ENCODE measurements at places on chromosomes 1 and 21.

DNA sequence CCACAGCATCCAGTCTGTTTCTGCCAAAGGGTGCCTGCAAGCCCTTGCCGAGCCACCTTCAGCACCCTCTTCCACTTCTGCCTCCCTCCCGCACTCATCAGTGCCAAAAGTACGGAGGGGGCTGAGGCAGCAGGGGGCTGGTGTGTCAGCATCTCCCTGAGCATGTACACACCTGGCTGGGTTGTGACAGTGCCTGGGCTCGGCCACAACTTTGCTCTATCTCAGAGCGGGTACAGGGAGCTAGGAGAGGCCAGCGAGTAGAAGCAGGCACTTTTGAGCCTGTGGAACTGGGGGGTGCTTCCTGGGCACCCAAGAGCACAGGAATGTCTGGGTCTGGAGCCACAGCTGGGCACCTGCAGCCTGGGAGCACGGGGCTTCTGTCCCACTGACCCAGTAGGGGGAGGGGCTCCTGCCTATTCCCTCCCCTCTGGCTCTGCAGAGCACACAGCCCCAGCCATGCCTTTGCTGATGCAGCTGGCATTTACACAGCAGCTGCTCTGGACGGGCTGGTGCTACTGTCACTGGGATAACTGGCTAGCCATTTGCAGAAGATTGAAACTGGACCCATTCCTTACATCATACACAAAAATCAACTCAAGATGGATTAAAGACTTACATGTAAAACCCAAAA is 319.8 kb upstream of the RRP15 start:
- DNase-seq, result no peak

DNA sequence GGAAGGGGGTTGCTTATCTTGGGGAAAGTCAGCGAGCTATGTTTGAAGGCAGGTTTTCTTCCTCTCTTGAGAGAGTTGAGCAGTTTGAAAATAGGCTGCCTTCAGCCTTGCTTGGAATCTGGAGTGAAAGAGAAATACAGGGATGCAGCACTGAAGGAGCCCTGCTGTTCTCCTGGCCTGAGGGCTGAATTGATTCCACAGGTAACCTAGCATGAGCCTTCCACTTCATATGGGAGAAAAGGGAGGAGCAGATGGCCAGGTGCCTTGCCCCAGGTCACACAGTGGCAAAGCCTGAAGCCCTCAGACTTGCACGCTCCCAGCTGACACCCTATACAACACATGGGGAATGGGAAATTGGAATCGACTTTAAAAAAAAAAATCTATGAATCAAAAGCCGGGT is 88.0 kb upstream of the WLS start:
- no peak for DNase-seq

DNA sequence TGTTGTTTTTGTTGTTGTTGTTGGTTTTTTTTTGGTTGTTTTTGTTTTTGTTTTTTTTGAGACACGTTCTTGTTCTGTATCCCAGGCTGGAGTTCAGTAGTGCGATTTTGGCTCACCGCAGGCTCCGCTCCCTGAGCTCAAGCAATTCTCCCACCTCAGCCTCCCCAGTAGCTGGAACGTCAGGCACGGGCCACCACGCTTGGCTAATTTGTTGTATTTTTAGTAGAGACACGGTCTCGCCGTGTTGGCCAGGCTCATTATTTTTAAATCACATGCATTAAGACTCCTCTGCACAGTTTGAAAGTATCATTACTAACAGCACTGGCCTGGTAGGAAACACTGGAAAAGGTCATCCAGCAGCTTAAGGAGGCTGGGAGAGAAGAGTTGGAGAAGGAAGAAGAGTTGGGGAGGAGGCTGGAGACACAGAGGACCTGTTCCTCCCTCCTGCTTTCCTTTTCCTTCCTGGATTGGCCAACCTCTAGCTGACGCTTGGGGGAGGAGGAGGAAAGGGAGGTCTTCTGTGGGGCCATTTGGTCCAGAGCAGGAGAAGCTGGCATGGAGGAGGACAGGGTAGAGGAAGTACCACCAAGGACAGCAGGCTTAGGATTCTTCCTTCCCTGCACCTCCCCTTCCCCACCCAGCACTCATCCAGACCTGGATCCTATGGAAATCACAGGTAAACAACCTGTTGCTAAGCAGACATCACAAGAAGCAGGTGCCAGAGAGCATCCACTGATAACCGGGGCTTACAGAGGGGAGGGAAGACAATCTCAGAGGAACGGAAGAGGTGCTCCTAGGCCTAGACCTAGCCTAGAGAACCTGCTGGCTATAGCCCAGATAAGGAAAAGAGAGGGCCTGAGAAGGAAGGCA is 71.9 kb upstream of the GOLT1A start:
- DNase-seq, result no peak

- DNase-seq, result no peak
Observed at GRCh38 chr21:42688841-42689371, 35.5 kb downstream of the PDE9A start.

GRCh38 chr1:226873771-226874578 is 3.6 kb downstream of the PSEN2 start:
- DNase-seq, result no peak

DNA sequence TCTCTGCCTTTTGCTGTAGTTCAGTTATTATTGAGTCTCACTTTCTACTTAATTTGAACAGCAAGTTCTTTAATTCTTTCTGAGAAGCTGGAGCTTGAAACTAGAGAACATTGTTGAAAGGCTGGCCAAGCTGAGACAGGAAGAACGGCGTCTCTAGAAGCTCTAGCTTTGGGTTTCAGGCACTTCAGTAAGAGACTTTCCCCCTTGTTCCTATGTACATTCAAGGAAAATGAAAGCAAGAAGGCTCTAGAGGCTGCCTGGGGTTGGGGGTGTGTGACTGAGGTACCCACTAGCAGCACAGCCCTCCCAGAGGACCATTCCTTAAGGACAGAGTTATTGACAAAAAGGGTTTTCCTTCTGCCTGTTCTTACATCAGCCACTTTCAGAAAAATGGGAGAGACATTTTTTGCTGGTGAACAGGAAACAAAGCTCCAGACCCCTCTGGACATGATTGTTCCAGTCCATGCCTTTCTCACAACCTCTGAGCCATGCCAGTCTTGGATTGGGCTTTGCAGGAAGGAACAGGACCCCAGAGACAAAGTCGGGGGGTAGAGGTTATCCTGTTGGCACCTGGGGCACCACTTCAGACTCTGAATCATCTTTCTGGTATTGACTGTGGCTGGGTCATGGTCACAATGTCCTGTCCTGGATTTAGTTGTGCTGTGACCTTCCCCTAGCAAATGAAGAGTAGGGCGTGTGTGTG is 63.1 kb downstream of the LAMC2 start:
- DNase-seq, result no peak

DNA sequence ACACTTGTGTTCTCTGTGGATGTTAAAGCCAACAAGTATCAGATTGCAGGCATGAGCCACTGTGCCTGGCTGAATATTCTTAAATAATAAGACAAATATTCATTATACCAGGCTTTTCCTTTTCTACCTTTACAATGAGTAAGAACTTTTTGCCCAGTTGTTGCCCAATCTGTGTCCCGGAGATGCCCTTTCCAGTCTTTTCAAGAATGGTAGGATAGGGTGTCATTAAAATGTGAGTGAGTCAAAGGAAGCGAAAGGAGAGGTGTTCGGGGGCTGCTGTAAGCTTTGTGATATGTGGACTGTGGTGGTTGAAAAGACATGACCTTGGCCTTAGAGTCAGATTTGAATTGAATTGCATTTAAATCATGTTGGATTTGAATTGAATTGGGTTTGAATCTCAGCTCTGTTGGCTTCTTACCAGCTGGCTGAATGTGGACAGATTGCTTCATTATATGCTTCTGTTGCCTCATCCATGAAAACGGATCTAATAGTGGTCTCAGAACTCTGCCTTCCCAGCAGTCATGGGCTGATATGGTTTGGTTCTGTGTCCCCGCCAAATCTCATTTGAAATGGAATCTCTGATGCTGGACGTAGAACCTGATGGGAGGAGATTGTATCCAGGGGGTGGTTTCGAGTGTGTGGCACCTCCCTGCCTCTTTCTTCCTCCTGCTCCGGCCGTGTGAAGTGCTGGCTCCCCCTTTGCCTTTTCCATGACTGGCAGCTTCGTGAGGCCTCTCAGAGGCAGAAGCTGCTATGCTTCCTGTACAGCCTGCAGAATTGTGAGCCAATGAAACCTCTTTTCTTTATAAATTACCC is 22.7 kb upstream of the AADACL3 start:
- no peak for DNase-seq

DNA sequence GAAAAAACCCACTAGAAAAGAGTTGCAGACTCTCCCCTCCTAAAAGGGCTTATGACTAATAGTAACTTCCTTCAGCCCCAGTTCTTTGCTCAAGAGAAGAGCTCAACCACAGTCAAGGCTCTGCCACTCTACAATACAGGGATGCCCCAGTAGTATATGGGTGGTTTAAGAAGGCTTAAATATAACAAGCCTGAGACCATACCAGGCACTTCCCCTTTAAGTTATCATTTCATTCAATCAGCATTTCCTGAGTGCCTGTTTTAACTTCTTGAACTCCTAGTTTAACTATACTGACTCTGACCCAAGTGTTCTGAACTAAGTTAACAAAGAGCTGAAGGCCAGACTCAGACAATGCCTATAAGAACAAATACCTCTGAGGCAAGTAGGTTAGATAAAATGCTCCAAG is 19.8 kb downstream of the PRPF38A start:
- DNase-seq, result no peak

DNA sequence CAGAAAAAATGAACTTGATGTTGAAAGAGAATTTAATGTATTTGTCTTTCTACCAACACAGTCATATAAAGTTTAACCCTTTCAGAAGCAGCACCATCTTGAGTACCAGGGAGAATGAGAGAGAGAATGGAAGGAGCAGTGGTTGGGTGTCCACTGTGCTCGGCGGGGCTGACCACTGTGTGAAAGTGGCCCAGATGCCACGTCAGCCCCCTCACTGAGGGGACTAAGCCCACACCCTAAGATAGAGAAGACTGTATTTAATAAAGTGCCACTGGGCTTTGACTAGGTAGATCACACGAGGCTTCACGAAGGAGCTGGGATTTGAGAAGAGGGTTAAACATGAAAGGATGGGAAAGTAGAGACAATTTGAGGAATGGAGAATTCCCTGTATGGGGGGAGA is 31.2 kb downstream of the BATF3 start:
- no peak for DNase-seq

- no peak for DNase-seq
Observed at GRCh38 chr1:52007215-52008002, 16.9 kb upstream of the RAB3B start.

GRCh38 chr1:156742017-156742416 is 1.1 kb upstream of the MRPL24 start:
- no peak for DNase-seq

DNA sequence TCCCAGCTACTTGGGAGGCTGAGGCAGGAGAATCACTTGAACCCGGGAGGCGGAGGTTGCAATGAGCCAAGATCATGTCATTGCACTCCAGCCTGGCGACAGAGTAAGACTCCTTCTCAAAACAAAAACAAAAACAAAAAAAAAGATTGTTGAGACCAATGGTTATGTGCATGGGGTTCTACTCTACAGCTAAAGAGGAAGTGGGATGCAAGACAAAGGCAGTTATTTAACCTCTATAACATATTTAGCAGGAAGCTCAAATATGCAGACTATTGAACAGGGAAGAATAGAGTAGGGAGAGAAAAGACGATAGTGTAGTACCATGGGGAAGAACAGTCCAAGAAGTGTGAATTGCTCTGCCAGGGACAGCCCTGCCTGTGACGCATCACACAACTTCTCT is 227.7 kb downstream of the SMYD3 start:
- no peak for DNase-seq

GRCh38 chr1:102163799-102164198 is 167.1 kb upstream of the OLFM3 start:
- no peak for DNase-seq

GRCh38 chr1:25527226-25527846 is 16.1 kb upstream of the LDLRAP1 start:
- DNase-seq, result no peak

DNA sequence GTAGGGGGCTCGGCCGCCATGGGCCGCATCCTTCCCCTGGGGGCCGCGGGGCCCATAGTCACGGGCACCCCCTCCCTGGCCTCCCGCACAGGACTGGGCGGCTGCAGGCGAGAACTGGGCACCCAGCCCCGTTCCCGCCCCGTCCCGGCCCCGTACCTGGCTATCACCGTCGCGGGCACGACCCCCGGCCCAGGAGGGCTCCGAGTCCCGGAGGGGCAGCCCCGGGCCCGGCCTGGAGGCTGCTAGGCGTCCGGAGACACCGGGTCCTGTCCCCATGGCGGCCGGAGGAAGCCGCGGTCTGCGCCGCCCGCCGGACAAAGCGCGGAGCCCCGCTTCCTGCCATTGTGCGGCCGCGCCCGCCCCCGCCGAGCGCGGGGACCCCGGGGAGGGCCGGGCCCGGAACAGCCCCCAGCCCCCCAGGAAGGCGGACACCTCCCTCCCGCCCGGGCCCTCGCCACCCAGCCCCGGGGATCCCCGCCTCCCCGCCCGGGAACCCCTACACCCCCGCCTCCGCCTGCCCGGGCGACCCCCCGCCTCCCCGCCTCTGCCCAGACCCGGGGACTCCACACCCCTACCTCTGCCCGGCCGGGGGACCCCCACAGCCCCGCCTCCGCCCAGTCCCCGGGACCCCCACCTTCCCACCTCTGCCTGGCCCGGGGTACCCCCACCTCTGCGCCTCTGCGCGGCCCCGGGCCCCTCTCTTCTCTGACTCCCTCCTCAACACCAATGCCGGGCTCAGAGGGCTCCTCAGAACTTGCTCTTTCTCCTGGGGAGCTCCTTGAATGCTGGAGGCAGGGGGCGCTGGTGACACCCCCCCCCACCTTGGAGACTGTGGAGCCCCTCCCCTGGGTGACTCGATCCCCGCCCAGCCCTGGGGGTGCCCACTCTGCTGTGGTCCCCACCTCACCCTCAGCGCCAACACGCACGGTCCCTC is 6.0 kb downstream of the PLEKHG5 start:
- no peak for DNase-seq

DNA sequence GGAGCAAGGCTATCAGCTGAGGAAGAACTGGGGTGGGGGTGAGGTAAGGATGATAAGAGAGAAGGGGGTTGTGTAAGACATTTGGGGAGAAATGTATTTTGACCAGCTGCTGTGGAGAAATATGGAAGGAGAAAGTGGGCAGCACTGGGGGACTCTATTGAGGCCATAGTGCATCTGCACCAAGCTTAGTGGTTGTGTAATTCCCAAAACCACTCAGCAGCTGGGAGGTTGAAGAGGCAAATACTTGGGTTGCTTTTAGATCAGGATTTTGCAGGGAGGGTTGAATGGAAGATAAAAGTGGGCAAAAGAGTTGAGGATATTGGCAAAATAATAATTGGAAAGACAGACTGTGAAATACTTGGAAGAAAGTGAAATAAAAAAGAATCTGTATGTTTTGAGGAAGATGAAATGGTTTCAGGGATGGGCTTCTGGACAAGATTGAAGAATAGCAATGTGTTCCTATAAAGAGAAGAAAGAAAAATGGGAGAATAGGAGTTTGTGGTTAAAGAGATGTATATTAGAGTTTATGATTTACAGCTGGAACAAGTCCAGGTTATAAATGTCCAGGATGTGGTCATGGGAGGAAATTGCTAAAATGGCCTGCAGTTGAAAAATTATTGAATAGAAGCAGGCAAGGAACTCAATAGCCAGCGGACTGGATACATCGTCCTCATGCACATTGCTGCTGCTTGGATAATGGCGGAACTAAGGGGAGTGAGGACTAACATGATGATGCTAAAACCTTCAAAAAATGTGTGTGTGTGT is 162.7 kb downstream of the DNM3 start:
- no peak for DNase-seq

- DNase-seq, result no peak
Observed at GRCh38 chr1:200172311-200172710, 144.8 kb downstream of the NR5A2 start.
